Suprapubic skin (tissue), 4 donors: ENCODE measurements at places on chromosomes 5 and 9. TPM values are rescaled to one million over a fixed set of nuclear protein-coding genes. Genes with fewer than 3 reads are reported as not detected.

The TSTD2 gene
- total RNA-seq: 11.8 TPM

The FBXL7 gene
- 3.1 TPM for total RNA-seq

The CER1 gene
- not detected for total RNA-seq

The ABLIM3 gene
- 5.4 TPM for total RNA-seq

The HSPA9 gene
- 204 TPM for total RNA-seq

The IL13 gene
- total RNA-seq: 0.80 TPM

The ENG gene
- total RNA-seq: 38.7 TPM

The C9orf50 gene
- total RNA-seq: not detected

The SPACA9 gene
- 10.3 TPM for total RNA-seq

The TAF11L10 gene
- not detected for total RNA-seq

The CCNJL gene
- not detected for total RNA-seq

The CDH10 gene
- not detected for total RNA-seq

The RASGRF2 gene
- 1.8 TPM for total RNA-seq

The TESK1 gene
- 50.7 TPM for total RNA-seq

The C5orf46 gene
- 28.2 TPM for total RNA-seq

The FBLL1 gene
- total RNA-seq: 0.86 TPM

The IFNA13 gene
- not detected for total RNA-seq

The TIMD4 gene
- not detected for total RNA-seq

The NCS1 gene
- total RNA-seq: 19.4 TPM
